ENCODE measurements at places on chromosomes 16 and 17. TPM values are rescaled to one million over a fixed set of nuclear protein-coding genes. Genes with fewer than 3 reads are reported as not detected.
A peak's percentile ranks its signal among the peaks of the same experiment; 100 is the strongest.

KIFC3 gene
- total RNA-seq, result 89.2 TPM

TBC1D3H gene
- total RNA-seq, result not detected

C17orf100 gene
- 5.7 TPM for total RNA-seq

PRKCB gene
- total RNA-seq, result not detected

ABCC6 gene
- total RNA-seq, result 0.03 TPM

CDH13 gene
- total RNA-seq, result not detected

NHERF2 gene
- total RNA-seq, result 32.4 TPM

SPNS3 gene
- total RNA-seq, result 2.7 TPM

KRTAP2-2 gene
- total RNA-seq, result not detected

ABCC11 gene
- total RNA-seq, result not detected

NRN1L gene
- 23.3 TPM for total RNA-seq

DNA sequence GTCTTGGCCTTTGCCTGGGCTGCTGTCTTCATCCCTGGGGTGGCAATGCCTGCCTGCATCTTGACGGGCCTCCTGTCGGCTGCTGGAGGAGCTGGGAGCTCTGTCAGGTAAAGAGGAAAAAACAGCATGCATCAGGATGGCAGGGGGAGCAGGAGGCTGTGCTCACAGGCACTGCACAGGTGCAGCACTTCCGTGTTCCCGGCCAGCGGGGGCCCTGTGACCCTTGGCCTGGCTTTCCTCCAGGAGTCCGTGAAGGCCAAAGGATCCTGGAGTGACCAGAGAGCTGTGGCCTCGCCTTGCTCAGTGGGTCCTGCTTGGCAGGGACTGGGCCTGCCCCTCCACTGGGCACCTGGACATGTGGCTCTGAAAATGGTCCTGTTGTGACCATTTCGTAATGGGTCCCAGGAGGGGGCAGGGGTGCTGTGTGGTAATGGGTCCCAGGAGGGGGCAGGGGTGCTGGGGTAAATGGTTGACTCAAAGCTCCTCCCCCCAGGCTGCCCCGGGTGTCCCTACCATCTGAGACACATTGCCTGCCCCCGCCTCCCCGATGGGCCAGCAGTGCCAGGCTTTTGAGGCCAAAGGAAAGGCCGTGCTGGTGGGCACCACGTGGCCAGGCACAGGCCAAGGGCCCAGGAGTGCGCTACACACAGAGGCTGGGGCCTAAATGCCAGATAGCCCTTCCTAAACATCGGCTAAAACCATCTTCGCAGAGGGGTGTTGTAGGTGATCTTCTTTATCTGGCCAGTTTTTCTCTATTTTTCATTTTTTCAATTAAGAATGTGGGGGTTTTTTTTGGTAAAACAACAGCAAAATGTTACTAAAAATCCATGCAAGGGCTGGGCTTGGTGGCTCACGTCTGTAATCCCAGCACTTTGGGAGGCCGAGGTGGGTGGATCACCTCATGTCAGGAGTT is 4.0 kb upstream of the FASN start:
- no peak for DNase-seq

- no peak for DNase-seq
These were observed 3.1 kb downstream of the CLCN7 start for GRCh38 chr16:1471569-1472194.

DNA sequence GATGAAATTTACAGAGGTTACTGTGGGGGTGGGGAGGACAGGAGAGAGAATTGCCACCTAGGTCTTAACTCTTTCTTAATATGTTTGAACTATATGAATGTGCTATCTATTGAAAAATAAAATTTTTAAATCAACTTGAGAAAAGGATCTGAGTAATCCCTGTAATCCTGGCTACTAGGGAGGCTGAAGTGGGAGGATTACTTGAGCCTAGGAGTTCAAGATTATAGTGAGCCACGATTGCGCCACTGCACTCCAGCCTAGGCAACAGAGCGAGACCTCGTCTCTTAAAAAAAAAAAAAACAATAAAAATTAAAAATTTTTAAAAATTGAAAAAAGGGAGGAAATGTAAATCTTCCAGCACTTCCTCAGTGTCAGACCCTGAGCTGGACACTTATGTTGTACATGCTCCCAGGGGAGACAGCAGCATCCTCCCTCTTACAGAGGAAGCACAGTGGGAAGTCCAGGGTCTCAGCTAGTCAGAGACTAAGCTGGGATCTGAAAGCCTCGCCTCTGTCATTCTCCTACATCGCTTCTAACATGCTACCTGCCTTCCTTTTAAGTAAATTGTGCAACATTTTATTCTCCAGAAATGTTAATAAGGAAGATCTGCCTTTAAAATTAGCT is 21.9 kb downstream of the PMM2 start:
- no peak for DNase-seq

DNA sequence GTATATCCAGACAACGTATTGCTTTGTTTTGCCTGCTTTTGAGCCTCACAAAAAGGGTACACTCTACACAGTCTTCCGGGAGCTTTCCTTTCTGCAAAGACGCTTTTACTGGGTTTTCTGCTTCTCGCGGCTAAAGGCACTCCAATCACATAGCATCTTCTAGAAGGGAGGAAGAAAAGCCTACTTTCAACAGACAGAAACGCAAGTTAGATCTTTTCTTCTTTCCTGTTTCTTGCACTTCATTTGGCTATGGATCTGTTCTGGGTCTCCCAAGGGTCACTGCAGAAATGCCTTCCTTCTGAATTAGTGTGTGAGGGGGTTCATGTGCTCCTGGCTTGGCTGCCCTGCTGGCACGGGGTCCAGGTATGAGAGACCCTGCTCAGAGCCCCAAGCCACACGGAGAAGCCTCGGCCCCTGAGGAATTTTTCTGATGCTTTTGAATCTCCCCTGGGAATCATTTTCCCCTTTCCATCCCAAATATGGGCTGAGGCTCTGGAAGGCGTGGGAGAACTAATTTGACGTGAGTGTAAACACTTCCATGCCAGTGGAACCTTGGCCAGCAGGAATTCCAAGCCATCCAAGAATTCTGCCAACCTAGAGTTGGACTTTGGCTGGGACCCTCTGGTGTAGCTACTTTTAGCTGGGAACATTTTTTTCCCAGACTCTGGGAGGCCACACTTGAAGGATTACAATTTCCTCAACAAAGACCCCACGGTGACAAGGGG is 49.6 kb upstream of the NKD1 start:
- no peak for DNase-seq

- peak; percentile 75 for DNase-seq
These were observed 32.7 kb upstream of the CDH1 start for GRCh38 chr16:68704232-68704867.

- DNase-seq, result no peak
These were observed 95.4 kb upstream of the TOB1 start for GRCh38 chr17:50961282-50962220.

GRCh38 chr16:86217001-86217890 is 293.1 kb upstream of the FOXF1 start:
- DNase-seq, result no peak

DNA sequence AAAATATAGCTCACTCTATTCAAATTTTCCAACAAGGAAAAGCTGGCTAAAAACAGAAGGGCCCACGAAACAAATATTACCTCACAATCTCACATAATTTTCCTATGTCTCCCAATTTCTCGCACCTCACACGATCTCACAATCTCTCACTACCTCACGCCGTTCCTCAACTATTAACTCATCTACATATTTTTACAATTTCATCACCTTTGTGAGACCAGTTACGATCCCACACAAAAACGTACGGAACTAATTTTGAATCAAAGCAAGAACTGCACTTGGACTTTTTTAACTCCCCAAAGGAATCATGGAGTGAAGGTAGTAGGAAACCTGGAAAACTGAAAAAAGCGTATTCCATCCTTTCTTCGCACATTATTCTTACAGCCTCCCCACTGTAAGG is 1.1 kb downstream of the CBX1 start:
- no peak for DNase-seq

- peak; percentile 62 for DNase-seq
These were observed 29.6 kb downstream of the NTN1 start for GRCh38 chr17:9050801-9051401.

DNA sequence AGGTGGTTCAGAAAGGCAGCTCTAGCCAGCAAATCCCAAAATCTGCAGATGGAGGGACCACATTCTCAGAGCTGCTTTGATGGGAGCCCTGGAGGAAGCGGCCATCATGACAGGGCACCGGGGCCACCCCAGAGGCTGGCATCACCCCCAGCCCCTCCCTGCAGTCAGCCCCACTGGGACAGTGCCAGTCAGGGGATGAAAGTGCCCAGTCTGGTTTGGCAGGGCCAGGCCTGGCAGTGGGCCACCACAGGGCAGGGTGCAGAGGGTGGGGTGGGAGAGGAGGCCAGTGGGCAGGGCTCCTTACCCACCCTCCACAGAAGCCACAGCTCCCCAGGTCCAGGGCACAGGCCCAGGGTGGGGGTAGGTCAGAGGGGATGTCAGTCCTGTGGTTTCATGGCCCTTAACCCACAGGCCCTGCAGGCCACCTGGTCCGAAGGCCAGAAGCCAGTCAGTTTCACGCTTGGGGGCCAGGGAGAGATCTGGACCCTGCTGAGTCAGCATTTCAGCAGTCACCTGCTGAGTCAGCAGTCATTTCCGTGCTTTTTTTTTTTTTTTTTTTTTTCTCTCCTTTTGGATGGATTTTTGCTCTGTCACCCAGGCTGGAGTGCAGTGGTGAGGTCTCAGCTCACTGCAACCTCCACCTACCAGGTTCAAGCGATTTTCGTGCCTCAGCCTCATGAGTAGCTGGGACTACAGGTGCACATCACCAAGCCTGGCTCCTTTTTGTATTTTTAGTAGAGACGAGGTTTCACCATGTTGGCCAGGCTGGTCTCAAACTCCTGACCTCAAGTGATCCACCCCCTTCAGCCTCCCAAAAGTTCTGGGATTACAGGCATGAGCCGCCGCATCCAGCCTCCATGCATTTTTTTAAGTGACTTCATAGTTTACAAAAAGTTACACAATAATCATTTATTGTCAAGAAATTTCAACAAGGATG is 10.4 kb downstream of the SLC25A10 start:
- peak; percentile 68 for DNase-seq

DNA sequence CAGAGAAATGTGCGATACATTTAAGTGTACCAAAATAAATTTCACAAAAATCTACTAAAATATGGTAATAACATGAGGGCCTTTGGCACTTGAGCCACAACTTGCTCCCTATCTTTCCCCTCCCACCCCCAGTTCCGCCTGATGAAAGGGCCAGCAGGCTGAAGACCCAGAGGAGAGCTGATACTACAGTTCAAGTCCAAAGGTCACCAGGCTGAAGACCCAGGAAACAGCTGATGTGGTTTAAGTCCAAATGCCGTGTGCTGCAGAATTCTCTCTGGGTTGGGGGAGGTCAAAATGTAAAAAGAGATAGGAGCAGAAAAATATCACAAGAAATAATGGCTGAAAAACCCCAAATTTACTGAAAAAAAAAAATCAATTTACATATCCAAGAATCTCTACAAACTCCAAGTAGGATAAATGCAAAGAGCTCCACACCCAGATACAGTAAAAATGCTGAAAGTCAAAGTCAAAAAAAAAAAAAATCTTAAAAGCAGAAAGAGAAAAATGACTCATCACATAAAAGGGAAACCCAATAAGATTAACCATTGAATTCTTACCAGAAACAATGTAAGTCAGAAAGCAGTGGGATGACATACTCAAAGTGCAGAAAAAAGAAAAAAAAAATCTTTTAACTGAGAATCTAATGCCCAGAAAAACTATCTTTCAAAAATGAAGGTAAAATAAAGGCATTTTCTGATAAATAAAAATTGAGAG is 452.1 kb upstream of the ASIC2 start:
- no peak for DNase-seq

DNA sequence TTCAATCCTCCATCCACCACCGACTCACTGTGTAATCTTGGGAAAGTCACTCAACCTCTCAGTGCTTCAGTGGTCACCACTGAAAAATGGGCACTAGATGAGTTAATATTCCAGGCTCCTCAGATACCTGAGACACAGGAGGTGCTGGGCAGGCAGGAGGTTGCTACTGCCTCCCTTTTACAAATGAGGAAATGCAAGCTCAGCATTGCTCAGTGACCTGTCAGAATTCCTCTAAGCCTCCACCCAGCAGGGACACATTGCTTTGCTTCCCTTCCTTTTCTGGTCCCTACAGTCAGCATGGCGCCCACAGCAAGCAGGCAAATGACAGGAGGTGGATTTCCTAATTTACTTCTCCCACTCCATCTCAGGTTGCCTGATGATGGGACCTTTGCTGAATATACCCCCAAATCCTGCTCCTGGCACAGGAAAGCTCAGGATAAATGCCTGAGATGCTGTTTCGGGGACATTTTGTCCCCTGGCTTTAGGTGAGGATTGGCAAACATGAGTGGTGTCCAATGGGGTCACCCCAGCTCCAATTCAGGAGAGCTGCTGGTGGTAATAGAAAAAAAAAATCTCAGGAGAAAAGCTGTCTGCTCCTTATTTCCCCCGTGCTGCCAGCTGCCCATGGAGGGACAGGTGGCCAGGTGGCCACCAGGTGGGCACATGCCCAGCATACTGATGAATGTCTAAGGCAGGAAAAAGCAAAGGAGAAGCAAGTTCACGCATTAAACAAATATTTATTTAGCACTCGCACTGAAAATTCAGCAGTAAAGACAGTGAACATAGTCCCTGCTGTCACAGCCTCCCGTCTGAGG is 5.0 kb upstream of the KRT13 start:
- no peak for DNase-seq

GRCh38 chr17:75832164-75832651 is 12.0 kb downstream of the UNC13D start:
- no peak for DNase-seq

GRCh38 chr16:85303354-85303883 is 191.1 kb upstream of the CIBAR2 start:
- peak; percentile 49 for DNase-seq

- peak; percentile 88 for DNase-seq
These were observed 189.2 kb downstream of the STX8 start for GRCh38 chr17:9386401-9386800.

DNA sequence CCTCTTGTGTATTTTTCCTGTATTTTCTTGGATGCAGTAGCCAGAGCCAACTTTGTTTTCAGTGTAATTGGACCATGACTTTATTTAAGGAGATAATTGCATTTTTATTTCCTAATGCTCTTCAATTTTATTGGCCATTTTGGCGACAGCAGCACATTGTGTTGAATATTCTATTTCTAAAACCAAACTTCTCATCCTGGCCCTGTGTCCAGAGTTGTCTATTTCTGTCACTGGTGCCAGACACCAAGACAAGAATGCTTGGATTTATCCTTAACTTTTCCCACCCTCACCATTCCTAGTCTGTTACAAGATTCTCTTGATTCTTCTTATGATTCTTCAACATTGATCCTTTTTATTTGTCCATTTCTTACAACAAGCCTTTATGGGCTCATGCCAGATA is 37.1 kb downstream of the ARHGAP44 start:
- DNase-seq, result no peak

Data from Caki2 (cell line).